ENCODE measurements at places on chromosomes 13 and 19.
A peak's percentile ranks its signal among the peaks of the same experiment; 100 is the strongest.

GRCh38 chr13:47420020-47420419, 523.2 kb upstream of the HTR2A start:
- no peak for DNase-seq

GRCh38 chr19:19540064-19540714, 2.1 kb downstream of the CILP2 start:
- peak; percentile 46 for DNase-seq

- DNase-seq, result no peak
These were observed 5.1 kb upstream of the SIGLEC9 start for GRCh38 chr19:51119611-51120010.

- no peak for DNase-seq
These were observed 6.1 kb downstream of the WDR83 start for GRCh38 chr19:12672744-12673143.

- no peak for DNase-seq
These were observed 18.9 kb downstream of the MBNL2 start for GRCh38 chr13:97240788-97241734.

- DNase-seq, result no peak
These were observed 2053.6 kb upstream of the PRR20A start for GRCh38 chr13:55087085-55087484.

- no peak for DNase-seq
These were observed 904.5 kb downstream of the SLITRK6 start for GRCh38 chr13:84894749-84895148.

GRCh38 chr19:36245210-36246005, 30.5 kb downstream of the ZNF146 start:
- DNase-seq, result no peak

DNA sequence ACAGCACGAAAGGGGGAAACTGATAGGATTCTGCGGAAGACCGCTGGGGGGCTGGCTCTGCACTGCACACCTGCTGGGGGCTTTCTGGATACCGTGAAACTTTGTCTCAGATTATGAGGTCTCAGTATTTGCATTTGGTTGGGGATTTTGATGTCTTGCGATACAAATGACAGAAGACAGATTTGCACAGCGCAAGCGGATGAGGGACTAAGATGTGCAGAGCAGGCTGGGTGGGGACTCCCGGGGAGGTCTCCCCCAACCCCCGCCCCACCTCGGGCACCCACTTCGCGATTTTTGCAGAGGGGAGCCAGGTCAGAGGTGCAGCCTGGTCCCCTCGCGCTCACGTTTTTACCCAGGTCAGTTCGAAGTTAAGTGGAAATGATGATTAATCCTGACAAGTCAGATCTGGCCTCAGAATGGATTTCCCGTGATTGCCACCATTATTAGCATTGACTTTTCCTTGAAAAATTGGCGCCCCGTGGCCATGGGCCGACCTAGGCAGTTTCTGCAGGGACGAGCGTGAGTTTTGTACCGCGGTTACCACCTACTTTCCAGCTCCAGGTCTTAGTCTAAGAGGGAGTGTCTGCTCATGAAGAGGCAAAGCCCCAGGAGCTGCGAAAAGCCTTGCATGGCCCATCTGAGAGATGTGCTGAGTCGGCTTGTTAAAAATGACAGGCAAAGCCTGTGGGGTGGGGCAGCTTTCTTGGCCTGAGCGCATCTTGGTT, 1.3 kb upstream of the GJB2 start:
- no peak for DNase-seq

DNA sequence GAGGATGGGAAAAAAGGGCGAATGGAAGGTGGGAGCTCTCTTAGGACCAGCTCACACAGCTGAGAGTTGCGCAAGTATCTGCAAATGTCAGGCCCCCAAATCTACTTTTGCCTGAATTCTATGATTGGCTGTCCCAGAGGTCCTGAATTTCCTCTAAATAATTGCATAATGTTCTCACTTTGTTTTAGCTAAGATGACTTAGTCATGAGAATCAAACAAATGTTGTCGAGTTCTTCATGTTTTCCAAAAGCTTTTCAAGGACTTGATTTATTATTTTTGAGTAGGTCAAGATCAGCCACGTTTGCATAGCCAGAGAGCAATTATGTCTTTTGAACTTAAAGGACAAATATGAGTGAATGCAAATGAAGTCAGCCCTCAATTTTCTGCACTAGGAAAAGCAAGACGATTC, 246.6 kb upstream of the MAB21L1 start:
- DNase-seq, result no peak

GRCh38 chr19:996051-996838, 4.0 kb upstream of the GRIN3B start:
- DNase-seq, result peak; percentile 77

DNA sequence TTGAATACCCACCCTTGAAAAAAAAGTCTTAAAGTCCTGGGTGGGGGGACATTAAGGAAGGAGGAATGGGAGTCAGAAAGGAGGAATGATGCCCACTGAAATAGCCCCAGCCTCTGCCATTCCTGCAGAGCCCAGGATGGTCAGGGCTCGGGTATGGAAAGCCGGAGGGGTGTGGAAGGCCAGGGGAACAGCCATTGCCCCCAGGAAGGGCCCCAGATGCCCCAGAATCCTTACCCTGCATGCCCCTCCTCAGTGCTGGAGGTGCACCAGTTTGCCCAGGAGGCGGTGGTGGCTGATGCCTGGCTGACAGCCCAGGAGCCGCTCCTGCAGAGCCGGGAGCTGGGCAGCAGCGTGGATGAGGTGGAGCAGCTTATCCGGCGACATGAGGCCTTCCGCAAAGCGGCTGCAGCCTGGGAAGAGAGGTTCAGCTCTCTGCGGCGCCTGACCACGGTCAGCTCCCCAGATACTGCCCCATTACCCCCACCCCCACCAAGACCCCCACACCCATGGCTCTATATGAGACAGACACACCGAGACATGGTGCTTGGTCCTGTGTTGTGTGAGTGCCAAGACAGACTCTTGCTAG, 10.7 kb upstream of the SHKBP1 start:
- no peak for DNase-seq

DNA sequence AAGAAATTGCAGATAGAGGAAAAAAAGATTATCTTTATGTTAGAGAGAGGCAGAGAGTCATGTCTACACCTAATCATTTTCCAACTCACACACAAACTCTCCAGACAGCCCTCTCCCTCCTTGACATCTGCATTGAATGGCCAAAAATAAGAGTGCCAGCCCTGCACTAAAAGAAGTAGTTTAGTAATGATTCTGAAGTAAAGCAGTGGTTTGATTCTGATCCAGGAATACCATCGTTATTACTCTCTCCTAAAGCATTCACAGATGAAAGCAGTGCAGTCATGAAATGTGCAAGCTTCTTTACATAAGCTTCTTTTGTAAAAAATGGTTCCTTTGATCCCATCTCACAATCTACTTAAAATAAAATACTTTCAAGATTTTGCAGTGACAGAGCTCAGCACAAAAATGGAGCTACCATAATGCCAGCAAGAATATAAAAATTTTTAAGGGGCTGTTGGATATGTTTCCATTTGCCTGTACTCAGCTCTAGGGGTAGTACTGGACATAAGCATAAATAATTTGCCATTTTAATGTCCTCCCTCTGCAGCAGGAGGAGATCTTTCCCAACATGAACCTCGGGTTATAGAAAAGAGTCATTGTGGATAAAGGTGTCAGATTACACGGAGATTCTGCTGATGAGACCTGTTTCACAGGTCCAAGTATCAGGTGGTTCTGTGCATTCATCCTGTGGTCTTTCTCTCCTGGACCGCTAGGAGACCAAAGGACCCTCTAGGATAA, 406.3 kb downstream of the DCT start:
- no peak for DNase-seq

GRCh38 chr13:49627831-49628652, at the start of gene ARL11:
TSS of gene ARL11 (plus strand) at chr13:49628507. CDS start at chr13:49630448, 1,941 bp downstream.
- peak; percentile 15 for DNase-seq

- DNase-seq, result no peak
These were observed 11.0 kb downstream of the FUZ start for GRCh38 chr19:49801966-49802661.

GRCh38 chr13:92745258-92745657, 481.3 kb upstream of the GPC6 start:
- DNase-seq, result no peak

DNA sequence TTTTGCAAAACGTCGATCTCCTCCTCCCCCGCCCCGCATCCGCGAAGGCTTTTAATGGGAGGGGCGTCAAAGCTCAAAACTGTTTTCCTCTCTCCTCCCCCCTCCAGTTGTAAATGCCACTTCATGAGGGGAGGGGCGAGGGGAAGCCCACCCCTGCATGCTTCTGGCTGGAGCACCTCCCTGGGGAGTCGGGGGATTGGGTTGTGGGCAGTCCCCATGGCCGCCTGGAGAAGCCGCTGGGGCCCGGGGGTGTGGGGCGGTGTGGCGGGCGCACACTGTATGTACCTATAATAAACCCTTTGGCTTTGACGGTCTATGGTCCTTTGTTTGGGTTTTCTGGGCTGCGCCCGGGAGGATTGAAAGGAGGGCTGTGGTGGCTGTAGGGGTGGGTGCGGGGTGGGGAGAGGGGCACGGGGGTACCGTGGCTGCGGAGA, 505 bp upstream of the SHKBP1 start:
- DNase-seq, result peak; percentile 21

DNA sequence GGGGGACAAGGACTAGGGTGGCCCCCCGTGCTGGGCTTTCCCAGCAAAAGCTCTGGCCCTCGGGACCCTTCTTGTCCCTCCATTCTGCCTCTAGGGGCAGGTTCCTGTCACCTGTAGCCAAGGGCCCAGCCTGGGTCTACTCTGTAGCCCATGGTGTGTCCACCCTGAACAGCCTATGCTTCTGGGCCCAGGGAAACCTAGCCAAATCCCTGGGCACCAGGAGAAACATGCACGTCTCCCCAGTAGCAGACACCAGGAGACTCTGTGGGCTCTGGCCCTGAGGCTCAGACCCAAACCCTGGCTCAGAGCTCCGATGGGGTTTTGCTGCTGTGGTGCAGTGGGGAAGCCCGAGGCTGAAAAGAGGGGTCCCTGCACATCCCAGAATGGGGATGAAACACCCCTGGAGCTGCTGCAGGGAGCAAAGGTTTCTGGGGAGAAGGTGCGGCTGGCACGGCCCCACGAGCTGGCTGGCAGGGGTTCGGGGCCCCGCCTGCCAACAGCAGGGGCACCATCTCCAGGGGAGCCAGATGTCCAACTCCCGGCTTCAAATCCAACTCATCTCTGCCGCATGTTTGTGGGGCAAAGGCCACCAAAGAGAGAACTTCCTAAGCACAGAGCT, 18.2 kb downstream of the CEBPG start:
- no peak for DNase-seq

- no peak for DNase-seq
These were observed 15.8 kb downstream of the RAB3D start for GRCh38 chr19:11323601-11324078.

DNA sequence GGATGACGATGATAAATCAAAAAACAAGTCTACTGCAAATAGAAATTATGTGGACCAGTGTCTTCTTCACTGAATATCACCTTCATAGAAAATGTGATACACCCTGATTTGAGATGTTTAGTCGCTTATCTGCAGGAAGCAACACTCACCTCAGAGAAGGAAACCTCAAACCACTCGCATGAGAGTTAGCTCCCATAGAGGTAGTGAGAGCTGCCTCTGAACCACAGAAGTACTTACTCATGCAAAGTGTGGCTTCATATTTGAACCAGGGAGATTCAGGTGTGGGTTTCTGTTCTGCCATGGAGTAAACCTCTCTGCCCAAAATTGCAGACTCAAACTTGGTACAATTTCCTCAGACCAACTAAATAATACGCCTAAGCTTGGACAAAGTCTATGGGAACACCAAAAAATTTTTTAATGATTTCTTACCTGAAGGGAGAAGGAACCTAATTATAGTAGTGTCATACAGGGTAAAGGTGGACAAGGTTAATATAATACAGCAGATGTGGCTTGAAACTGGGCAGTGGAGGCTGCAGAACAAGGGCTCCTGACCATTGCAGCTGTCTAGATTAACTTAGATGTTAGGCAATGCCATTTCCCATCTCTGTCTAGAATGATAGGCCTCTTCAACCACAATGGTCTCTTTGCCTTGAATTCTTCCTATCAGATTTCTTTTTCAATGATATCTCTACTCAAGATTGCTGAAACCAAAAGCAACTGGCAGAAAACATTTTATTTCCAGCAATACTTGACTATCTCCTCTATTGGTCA, 29.6 kb upstream of the RCBTB2 start:
- DNase-seq, result peak; percentile 94

DNA sequence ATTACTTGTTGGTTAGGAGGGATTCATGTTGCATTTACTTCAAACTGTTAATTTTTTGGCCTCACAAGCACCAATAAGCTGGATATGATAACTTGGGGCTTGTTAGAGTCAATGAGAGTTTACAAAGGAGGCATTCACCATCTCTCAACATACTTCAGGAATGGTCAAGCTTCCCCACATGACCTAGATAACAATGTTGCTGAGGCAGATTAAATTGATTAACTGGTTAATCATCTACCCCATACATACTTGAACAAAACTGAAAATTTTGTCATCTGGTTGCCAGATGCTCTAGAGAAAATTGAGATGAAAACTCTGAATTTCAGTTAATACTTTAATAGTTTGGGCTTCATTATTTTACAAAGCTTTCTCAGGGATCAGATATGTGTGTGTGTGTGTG, 43.0 kb upstream of the UBL3 start:
- DNase-seq, result no peak

- no peak for DNase-seq
These were observed 9.9 kb downstream of the CEACAM4 start for GRCh38 chr19:41616792-41617621.

GRCh38 chr19:42212886-42213285, 4.6 kb downstream of the DEDD2 start:
- DNase-seq, result no peak

- no peak for DNase-seq
These were observed 21.1 kb downstream of the PIP5K1C start for GRCh38 chr19:3679138-3679537.

DNA sequence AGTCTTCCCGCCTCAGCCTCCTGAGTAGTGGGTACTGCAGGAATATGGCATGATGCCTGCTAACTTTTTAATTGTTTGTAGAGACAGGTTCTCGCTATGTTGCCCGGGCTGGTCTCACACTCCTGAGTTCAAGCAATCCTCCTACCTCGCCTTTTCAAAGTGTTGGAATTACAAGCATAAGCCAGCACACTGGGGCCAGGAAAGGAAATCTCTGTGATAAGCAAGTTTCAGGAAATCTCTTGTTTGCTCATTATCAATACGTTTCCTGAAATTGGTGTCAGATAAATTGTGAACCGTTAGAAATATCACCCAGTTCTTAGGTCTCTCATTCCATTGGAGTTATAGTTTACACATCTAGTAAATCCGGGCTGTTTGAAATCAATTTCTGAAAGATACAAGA, 14.2 kb downstream of the WBP4 start:
- DNase-seq, result no peak

- no peak for DNase-seq
These were observed at the start of gene TNFSF11 for GRCh38 chr13:42574011-42574410. TSS of gene TNFSF11 (plus strand) at chr13:42574152. CDS start at chr13:42574304, 152 bp downstream.

DNA sequence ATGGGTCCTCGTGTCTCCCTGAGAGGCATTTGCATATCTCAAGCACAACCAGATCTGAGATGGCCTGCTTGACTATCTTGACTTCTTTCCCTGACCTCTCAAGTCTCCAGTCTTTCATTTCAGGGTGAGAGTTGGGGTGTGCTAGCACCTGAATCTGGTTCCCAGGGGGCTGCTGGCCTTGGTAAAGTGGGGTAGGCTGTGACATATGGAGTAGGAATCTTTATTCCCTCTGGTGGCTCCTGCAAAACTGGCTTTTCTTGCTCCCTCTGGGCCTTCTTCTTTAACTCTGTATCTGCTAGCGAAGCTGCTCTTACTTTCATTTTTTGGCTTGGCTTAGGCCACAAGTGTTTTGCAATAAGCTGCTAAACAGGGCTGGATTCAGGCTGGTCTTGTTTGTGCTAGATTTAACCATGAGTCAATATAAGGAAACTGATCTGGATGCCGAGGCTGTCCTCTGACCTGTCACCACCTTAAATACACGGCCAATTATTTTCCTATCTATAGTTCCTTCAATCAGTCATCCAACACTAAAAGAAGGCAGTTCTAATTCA, 42.3 kb downstream of the ZNF493 start:
- DNase-seq, result no peak

Measured in CD4-positive, alpha-beta T cell treated with Interleukin-4 for 4 hours (primary cell).